ENCODE measurements at places on chromosomes 3 and 15. TPM values are rescaled to one million over a fixed set of nuclear protein-coding genes. Genes with fewer than 3 reads are reported as not detected.

- DNase-seq = no peak
- no peaks in the 10 kb centered on the region for H3K27me3 ChIP-seq
- H3K4me3 ChIP-seq = no peak overlapping the region
- no peaks in the 10 kb centered on the region for H3K4me1 ChIP-seq
- no peak overlapping the region for H3K27ac ChIP-seq
These were observed 630.9 kb upstream of the NR2F2 start for GRCh38 chr15:95699578-95699977.

- peaks cover 3% of the 10 kb centered on the region for H3K4me1 ChIP-seq
- peaks cover 7% of the 10 kb centered on the region for H3K36me3 ChIP-seq
- no peak overlapping the region for H3K4me3 ChIP-seq
- no peak for DNase-seq
- H3K27me3 ChIP-seq = no peaks in the 10 kb centered on the region
These were observed 42.2 kb downstream of the KLHL25 start for GRCh38 chr15:85752491-85752961.

DNA sequence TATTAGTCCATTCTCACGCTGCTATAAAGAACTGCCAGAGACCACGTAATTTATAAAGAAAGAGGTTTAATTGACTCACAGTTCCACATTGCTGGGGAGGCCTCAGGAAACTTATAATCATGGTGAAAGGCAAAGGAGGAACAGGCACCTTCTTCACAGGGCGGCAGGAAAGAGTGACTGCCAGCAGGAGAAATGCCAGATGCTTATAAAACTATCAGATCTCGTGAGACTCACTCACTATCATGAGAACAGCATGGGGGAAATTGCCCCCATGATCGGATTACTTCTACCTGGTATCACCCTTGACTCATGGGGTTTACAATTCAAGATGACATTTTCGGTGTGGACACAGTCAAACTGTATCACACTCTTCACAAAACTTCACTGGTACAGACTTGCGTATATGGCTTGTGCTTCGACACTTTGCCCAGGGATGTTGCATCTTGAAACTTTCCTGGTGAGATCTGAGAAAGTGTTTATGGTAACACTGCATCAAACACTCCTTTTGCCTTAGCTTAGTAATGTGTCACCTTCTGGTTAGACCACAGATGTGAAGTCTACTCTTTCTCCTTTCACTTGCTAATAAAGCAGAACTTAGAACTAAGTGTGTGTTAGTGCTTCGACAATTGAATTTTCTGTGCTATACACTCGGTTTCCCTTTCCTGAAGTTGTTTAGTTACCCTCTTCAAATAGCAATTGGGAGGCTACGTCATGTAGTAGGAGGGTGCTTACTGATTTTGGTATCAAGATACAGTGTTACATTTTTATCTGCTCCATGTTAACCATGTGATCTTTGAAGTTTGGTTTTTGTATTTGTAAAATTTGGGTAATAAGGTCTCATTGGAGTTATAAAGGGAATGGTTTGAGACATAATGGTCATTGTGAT is 185.7 kb downstream of the LPP start:
- H3K27me3 ChIP-seq = no peaks in the 10 kb centered on the region
- H3K27ac ChIP-seq = peak overlapping the region; percentile 89
- H3K36me3 ChIP-seq = peaks cover 17% of the 10 kb centered on the region
- peaks cover 29% of the 10 kb centered on the region for H3K4me1 ChIP-seq
- DNase-seq = peak; percentile 19

- peaks cover 26% of the 10 kb centered on the region for H3K27me3 ChIP-seq
- no peaks in the 10 kb centered on the region for H3K36me3 ChIP-seq
- no peak overlapping the region for H3K27ac ChIP-seq
- no peak overlapping the region for H3K4me3 ChIP-seq
- H3K4me1 ChIP-seq = peaks cover 20% of the 10 kb centered on the region
- DNase-seq = no peak
These were observed 4.1 kb upstream of the TYRO3 start for GRCh38 chr15:41554915-41555314.

GRCh38 chr3:24270204-24270691 is 224.4 kb downstream of the THRB start:
- no peaks in the 10 kb centered on the region for H3K36me3 ChIP-seq
- H3K27ac ChIP-seq = no peak overlapping the region
- no peak for DNase-seq
- no peak overlapping the region for H3K4me3 ChIP-seq
- peaks cover 7% of the 10 kb centered on the region for H3K27me3 ChIP-seq

DNA sequence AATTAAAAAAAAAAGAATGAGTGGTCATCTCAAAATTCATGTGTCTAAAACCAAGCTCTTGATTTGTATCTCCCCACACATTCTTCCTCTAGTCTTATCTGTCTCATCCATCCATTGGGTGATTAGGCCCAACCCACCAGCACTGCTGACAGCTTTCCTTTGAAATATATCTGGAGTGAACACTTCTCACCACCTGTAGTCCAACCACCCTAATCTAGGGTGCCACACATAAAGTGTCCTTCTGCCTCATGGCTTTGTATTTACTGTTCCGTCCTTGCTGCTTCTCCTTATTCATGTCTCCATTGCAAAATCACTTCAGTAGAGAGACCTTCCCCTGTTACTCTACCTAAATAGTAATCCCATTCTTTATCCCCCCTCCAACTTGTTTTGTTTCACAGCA is 82.4 kb upstream of the PTX3 start:
- no peaks in the 10 kb centered on the region for H3K4me1 ChIP-seq
- no peak overlapping the region for H3K27ac ChIP-seq
- no peak overlapping the region for H3K4me3 ChIP-seq
- no peaks in the 10 kb centered on the region for H3K27me3 ChIP-seq

DNA sequence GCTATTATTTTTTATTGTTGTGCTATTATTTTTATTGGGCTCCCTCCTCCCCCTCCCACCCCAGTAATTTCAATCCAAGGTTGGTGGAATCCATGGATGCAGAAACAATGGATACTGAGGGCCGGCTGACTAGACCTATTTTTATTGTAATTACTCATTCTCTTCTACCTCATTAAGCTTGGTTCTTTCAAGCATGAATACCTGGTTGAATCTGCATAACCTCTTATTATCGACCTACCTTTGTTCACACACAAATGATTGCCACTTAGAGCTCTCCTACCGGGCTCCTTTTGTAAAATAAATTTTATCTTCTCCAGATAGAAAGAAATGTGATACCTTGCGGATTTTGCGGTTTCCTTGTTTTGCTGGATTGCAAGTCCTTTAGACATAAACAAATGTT is 31.6 kb downstream of the BTD start:
- H3K27me3 ChIP-seq = no peaks in the 10 kb centered on the region
- H3K4me1 ChIP-seq = peaks cover 67% of the 10 kb centered on the region
- H3K4me3 ChIP-seq = no peak overlapping the region

DNA sequence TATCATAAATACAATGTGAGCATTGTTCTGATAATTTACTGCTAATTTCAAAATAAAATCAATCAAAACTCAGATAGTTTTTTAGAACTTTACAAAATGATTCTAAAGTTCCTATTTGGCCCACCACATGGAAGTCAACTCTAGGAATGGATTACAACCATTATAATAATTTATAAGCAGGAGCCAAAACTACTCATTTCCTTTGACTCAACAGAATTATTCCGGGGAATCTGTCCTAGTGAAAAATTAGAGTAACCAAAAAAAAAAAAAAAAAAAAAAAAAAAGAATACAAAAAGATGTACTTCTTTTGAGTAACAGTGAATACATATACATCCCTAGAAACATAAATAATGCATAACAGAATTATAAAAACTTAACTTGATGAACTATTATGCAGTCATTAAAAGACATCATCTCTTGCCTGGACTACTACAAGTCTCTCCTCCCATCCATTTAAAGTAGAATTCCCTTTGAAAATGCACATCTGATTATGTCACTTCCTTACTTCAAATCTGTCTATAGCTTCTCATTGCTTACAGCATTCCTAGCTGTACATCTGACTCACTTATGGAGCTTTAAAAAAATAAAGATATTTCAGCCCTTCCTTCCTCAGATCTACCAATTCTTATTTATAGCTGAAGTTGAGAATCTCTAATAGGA is 43.4 kb downstream of the HDGFL3 start:
- peaks cover 19% of the 10 kb centered on the region for H3K27me3 ChIP-seq
- peaks cover 20% of the 10 kb centered on the region for H3K4me1 ChIP-seq
- peak overlapping the region; percentile 63 for H3K27ac ChIP-seq
- peak overlapping the region; percentile 28 for H3K4me3 ChIP-seq
- DNase-seq = no peak

- no peak for DNase-seq
- H3K36me3 ChIP-seq = no peaks in the 10 kb centered on the region
- peaks cover 9% of the 10 kb centered on the region for H3K4me1 ChIP-seq
- no peak overlapping the region for H3K27ac ChIP-seq
- H3K27me3 ChIP-seq = no peaks in the 10 kb centered on the region
These were observed 66.1 kb downstream of the BOC start for GRCh38 chr3:113277414-113277813.

- no peak overlapping the region for H3K4me3 ChIP-seq
- no peaks in the 10 kb centered on the region for H3K27me3 ChIP-seq
- H3K4me1 ChIP-seq = peaks cover 5% of the 10 kb centered on the region
- peaks cover 64% of the 10 kb centered on the region for H3K36me3 ChIP-seq
- DNase-seq = no peak
These were observed 83.4 kb downstream of the AQR start for GRCh38 chr15:34886134-34886533.

- H3K36me3 ChIP-seq = no peaks in the 10 kb centered on the region
- peaks cover 44% of the 10 kb centered on the region for H3K27me3 ChIP-seq
- peak within 1 kb of the TSS; percentile 62 for H3K27ac ChIP-seq
- peaks cover 27% of the 10 kb centered on the region for H3K4me1 ChIP-seq
- no peak for DNase-seq
- H3K4me3 ChIP-seq = peak within 1 kb of the TSS; percentile 85
These were observed at the start of gene CD276 for GRCh38 chr15:73683777-73684580. Gene CD276 (plus strand): TSS chr15:73684383. CDS start chr15:73699640, 15,257 bp downstream.

PIF1 gene
- total RNA-seq = 28.1 TPM

BDH1 gene
- 140 TPM for total RNA-seq

PLA2G4D gene
- total RNA-seq = not detected

MLF1 gene
- 3.4 TPM for total RNA-seq

XCR1 gene
- 0.07 TPM for total RNA-seq

GORASP1 gene
- 31.8 TPM for total RNA-seq
